Upper lobe of left lung (tissue), 6 donors: ENCODE measurements at places on chromosomes 5 and 9. TPM values are rescaled to one million over a fixed set of nuclear protein-coding genes. Genes with fewer than 3 reads are reported as not detected.
A peak's percentile ranks its signal among the peaks of the same experiment; 100 is the strongest.

The SPATA31A3 gene
- not detected for total RNA-seq

- H3K27me3 ChIP-seq, result no peaks in the 10 kb centered on the region
- H3K27ac ChIP-seq, result peak overlapping the region; percentile 43
- H3K36me3 ChIP-seq, result no peaks in the 10 kb centered on the region
Observed at GRCh38 chr9:68805890-68806517, 101.0 kb downstream of the PIP5K1B start.

DNA sequence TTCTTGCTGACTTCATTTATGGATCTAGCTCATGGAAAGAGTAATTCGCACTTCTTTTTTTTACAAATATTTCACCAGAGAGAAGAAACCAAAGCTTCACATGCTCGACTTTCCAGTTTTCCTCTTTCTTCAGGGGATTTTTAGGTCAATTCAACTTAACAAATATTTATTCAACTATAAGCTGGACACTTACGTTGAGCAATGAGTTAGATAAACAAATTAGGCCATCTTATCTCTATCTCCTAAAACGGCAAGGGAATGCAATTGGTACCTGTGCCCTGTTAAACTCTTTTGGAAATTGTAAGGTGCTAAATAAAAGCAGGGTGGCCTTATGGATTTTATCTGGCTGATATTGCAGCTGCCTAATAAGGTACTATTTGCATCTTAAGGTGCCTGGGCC is 145.1 kb upstream of the RAI14 start:
- H3K4me1 ChIP-seq, result no peaks in the 10 kb centered on the region
- no peak overlapping the region for H3K4me3 ChIP-seq
- no peaks in the 10 kb centered on the region for H3K36me3 ChIP-seq
- peak overlapping the region; percentile 30 for H3K27ac ChIP-seq
- H3K27me3 ChIP-seq, result no peaks in the 10 kb centered on the region

- no peaks in the 10 kb centered on the region for H3K4me1 ChIP-seq
- no peaks in the 10 kb centered on the region for H3K27me3 ChIP-seq
- no peak for DNase-seq
- H3K36me3 ChIP-seq, result no peaks in the 10 kb centered on the region
- no peak overlapping the region for H3K27ac ChIP-seq
- H3K4me3 ChIP-seq, result no peak overlapping the region
Observed at GRCh38 chr5:29131285-29131684, 2062.2 kb upstream of the CDH6 start.

DNA sequence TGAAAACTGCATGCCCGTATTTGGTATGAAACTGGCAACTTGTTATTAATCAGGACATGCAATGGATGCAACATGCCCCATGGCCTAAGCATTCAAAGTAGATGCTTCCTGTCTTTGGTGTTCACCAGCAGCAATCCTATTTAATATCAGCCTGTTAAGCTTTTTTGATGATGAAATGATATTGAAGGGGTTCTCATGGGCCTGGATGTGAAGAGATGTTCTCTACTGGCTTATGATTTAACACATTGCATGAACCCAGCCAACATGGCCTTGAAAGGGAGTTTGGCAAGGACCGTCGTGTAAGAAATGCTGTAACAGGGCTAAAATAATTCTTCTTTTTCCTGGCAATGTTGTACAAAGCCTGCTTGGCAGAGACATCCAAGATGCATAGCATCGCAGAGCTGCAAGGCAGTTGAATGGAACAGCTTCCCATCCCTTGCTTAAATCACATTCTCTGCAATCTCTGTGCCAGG is 111.2 kb downstream of the SMARCA2 start:
- DNase-seq, result no peak
- no peaks in the 10 kb centered on the region for H3K27me3 ChIP-seq
- H3K27ac ChIP-seq, result peak overlapping the region; percentile 38
- H3K4me3 ChIP-seq, result peak overlapping the region; percentile 6
- peaks cover 33% of the 10 kb centered on the region for H3K4me1 ChIP-seq
